ENCODE measurements at places on chromosomes 12 and 14.

DNA sequence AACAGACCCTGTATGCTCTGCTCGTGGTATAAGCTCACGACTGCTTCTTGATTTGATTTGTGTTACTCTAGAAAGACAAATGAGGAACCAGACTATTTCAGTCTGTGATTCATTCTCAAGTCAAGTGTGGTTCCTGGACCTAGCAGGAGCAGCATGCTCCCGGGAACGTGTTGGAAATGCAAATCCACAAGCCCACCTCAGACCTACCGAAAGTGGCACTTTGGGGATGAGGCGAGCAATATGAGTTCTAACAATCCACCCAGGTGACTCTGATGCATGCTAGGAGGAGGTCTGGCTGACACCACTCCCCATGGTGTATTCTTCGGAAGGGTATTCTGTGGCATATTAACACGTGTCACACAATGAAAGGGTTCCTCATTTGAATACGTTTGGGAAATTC is 59.5 kb upstream of the TMX1 start:
- no peak for DNase-seq

- DNase-seq = peak; percentile 3
Observed at GRCh38 chr12:128068211-128068610, 198.8 kb upstream of the TMEM132C start.

GRCh38 chr14:93005135-93005813 is 82.3 kb downstream of the CHGA start:
- no peak for DNase-seq

GRCh38 chr14:85583380-85583779 is 53.4 kb downstream of the FLRT2 start:
- no peak for DNase-seq

DNA sequence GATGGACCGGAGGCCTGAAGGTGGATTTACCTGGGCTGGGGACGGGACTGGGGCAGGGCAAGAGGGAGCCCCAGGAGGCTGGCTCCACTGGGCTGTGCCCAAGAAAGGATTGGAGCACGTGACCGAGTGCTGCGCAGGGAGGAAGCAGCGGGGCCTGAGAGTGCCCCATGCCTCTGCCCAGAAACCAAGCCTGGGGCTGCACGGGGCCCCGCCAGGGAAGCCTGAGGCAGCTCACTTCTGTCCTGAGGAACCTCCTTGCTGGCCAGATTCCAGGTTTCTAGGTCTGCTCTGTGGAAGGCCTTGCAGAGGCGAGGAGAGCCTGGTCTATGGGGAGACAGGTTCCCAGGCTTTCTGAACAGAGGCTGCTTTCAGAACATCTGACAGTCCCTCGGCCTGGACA is 10.4 kb downstream of the NGB start:
- no peak for DNase-seq

GRCh38 chr14:101758913-101759593 is 2.5 kb upstream of the PPP2R5C start:
- DNase-seq = no peak

DNA sequence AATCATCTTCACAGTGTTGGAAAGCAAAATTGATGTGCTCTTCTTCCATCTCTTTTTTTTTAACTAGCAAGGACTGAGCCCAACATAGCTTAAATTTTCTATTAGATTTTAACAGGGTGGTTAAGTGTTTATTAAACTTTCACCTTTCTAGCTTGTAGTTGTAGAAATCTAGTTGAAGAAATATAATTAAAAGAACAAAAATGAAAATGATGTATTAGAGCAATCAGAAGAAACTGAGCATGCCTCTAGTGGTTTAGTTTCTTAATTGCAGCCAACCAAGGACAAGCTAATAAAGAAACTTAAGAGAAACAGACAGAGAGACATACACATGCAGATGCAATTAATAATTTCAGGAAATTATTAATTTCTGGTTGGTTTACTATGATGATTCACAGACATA is 673.0 kb upstream of the LMO3 start:
- no peak for DNase-seq

DNA sequence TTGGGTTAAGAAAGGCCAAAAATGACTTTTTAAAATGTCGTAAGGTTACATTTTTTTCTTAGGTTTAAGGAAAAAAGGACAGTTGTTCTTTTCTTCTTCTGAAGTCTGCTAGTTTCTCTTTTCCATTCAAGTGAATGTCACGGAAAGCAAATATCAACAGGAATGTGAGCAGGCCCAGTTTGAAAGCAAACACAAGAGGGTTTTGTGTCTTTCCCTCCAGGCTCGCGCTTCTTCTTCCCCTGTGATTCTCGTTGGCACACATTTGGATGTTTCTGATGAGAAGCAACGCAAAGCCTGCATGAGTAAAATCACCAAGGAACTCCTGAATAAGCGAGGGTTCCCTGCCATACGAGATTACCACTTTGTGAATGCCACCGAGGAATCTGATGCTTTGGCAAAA is 85.4 kb downstream of the LRRK2 start:
- DNase-seq = no peak
